Aortic smooth muscle cell (primary cell): ENCODE measurements at places on chromosomes 16 and 17. TPM values are rescaled to one million over a fixed set of nuclear protein-coding genes. Genes with fewer than 3 reads are reported as not detected.

Gene KRT36
- total RNA-seq = 0.13 TPM in 1 of 2 replicates, not detected in the other

Gene AXIN1
- 14.4 and 16.9 TPM in 2 replicates for total RNA-seq

Gene MT1M
- 1.1 and 2.0 TPM in 2 replicates for total RNA-seq

Gene TMEM98
- total RNA-seq = 126 and 140 TPM in 2 replicates

Gene LITAFD
- total RNA-seq = not detected in 2 replicates

Gene LGALS9B
- not detected in 2 replicates for total RNA-seq

Gene AOC2
- total RNA-seq = 0.40 and 0.56 TPM in 2 replicates

Gene KCNJ18
- total RNA-seq = not detected in 2 replicates

Gene PLA2G15
- total RNA-seq = 28.2 and 30.0 TPM in 2 replicates

Gene HOXB1
- total RNA-seq = not detected in 2 replicates
